Foreskin fibroblast (primary cell): ENCODE measurements at places on chromosomes 2 and 18.

DNA sequence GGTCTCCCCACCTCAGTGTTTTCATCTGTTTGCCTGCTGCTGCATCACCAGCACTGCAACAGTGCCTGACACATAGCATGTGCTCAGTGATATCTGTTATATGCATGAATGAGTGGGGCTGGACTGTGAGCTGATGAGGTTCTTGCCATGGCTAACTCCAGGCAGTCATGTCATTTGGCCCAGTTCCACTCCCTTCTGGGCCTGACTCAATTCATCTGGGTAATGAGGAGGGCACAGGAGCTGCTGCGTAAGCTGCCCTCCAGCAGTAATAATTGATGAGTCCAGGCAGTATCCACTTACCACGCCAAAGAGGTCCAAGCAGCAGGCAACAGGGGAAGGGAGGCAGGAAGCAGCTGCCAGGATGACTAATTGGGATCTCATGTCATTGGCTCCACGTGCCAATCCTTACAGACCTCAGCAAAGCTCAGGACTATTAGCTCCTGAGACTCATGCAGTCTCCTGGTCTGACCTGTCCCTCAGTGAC is 34.1 kb upstream of the MAT2A start:
- DNase-seq = peak; percentile 98

DNA sequence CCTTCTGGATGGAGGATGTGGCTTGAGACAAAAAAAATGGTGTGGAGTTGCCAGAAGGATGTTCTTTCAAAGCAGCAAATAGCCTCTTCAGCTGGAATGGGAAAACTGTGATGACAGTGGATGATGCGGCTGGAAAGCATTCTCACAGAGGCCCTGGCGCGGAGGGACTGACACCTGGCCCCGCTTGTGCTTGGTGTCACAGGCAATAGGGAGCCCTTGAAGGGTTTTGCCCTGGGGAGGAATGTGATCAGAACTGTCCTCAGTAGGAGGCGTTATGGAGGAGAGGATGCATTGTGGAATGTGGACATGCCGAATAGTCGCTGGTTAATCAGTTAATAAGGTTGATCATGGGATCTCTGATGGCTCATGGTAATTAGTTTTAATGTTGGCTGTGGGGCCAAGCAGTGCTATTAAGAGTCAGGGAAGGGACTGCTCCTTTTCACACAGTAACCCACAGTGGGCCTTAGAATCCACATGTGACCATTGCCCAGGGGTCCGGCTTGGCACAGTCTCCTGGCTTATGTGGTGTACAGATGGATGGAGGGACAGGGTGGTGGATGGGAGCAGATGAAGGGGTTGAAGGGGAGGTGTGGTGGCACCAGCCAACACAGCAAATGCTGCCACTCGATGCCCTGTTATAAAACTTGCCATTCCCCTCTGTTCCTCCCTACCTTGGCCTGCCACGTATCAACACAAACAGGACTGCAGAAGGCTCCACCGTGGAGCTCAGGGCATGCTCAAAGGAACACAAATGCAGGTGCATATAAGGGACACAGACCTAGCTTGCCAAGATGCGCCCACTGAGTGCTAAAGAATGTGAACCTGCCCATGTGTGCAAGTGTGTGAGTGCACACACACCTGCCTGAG is 71.7 kb downstream of the CIB4 start:
- no peak for DNase-seq

DNA sequence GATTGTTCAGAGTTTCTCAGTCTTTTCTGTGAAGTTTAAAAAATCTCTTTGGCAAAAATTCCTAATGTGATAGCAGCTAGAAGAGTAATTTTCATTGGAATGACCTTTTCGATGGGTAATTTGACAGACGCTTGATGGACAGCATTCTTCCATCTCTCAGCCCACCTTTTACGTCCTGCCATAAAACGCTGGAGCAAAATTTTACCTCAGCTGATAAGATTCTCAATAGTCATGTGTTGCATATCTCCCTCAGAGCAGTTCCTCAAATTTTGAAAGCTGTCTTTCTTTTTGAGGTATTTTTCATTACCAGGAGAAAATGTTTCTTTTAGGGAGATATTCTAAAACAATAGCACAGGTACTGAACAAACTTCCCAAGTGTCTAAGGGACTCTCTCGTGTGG is 441.4 kb downstream of the PARD3B start:
- no peak for DNase-seq

- no peak for DNase-seq
Measured at GRCh38 chr2:48250474-48250844, 279.5 kb upstream of the STON1 start.

DNA sequence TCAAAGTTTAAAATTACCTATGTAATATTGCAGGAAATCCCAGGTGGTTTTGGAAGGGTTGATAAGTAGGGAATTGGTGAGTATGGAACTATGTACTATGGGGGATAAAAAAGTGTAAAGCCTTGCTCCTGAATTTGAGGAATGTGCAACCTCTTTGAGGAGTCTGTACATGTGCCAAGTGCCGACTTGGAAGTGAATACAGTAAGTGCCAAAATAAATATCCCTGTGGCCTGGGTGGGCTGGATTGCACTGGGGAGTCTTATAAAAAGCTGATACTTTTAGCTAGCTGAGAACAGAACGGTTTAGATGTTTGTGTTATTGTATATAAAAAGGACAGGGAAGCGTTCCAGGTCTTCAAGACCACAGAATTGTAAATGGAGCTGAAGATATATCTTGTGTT is 317.1 kb upstream of the LRRTM1 start:
- DNase-seq = no peak

- no peak for DNase-seq
Measured at GRCh38 chr2:177076636-177077179, 135.9 kb upstream of the HNRNPA3 start.

DNA sequence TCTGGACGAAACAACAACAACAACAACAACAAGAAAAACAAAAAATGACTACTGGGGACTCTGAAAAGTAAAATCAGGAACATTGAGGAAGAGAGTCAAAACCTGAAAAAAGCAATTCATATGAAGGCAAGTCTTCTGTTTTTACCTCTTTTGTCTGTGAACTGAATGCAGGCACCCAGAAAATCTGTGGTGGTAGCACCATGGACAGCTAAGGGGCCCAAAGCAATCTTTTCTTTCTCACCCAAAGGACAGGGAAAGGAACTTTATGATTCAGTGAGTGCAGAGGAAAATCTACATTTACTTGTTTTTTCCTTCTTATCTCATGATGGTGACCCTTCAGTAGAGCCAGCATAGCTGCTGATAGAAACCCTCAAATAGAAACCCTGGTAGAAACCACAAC is 10.4 kb downstream of the ALK start:
- no peak for DNase-seq

- no peak for DNase-seq
Measured at GRCh38 chr2:220936641-220937197, 635.4 kb downstream of the EPHA4 start.

DNA sequence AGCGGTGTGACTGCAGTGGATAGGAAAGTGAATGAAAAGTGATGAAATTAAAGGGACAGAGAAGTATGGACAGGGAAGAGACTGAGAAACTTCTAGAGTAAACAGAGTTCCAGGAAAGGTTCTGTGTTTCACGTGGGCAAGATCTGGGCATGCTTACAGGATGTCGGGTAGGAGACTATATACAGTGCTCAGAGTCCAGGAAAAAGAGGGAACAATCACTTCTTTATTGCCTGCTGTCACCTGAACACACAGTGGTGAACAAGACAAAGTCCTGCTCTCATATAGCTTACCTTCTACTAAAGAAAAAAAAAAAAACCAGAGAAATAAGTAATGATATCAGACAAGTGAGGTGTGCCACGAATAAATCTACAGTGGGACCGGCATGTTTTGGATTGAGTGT is 2.4 kb downstream of the LRPPRC start:
- DNase-seq = no peak
